Amygdala (tissue), 56 donors: ENCODE measurements at places on chromosomes 16 and 17.

- no peak for DNase-seq
Observed at GRCh38 chr17:40362696-40363110, 1.8 kb downstream of the GJD3 start.

DNA sequence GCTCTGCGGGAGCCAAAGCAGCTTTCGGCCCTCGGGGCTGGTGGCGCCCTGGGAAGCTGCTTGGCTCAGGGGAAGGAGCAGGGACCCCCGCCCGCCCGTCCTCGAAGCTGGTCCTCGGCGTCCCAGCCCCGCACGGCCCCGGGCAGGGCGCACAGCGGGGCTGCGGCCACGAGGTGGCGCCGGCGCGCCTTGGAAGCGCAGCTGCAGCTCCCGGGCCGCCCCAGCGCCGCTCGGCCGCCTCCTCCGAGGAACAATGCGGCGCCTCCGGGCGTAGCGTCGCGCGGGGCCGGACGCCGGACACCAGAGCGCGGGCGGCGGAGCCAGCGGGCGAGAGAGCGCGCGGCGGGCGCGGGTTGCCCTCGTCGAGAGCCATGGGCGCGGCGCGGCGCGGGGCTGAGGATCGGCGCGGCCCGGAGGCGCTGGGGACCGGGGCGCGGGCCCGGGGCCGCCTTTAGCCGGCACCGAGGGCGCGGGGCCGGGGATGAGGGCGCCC, at the start of gene MGAT5B:
TSS of gene MGAT5B (plus strand) at position 229 of the 493 bp plus-strand sequence. CDS start 626 bp downstream, outside the sequence.
- DNase-seq: no peak

GRCh38 chr16:81765111-81765919, 13.8 kb upstream of the PLCG2 start:
- DNase-seq: no peak

DNA sequence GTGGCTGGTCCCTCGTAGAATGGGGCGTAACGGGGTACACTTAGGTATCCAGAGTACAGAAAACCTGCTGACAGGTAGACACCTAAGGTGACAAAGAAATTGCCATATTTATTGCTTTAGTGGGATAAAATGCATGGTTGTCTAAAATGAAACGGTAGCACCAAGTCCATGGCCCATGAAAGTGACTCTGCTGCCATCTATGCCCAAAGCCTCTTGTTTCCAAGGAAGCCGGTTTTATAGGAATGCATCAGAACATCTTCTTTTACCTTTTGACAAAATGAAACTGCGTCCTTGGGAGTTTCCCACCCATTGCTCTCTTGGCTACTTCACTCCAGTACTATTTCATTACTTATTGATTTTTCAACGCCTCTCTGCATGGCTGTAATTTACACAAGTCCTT, 151.3 kb upstream of the ZFHX3 start:
- DNase-seq: no peak

GRCh38 chr17:40545660-40546059, 19.6 kb downstream of the CCR7 start:
- DNase-seq: no peak

DNA sequence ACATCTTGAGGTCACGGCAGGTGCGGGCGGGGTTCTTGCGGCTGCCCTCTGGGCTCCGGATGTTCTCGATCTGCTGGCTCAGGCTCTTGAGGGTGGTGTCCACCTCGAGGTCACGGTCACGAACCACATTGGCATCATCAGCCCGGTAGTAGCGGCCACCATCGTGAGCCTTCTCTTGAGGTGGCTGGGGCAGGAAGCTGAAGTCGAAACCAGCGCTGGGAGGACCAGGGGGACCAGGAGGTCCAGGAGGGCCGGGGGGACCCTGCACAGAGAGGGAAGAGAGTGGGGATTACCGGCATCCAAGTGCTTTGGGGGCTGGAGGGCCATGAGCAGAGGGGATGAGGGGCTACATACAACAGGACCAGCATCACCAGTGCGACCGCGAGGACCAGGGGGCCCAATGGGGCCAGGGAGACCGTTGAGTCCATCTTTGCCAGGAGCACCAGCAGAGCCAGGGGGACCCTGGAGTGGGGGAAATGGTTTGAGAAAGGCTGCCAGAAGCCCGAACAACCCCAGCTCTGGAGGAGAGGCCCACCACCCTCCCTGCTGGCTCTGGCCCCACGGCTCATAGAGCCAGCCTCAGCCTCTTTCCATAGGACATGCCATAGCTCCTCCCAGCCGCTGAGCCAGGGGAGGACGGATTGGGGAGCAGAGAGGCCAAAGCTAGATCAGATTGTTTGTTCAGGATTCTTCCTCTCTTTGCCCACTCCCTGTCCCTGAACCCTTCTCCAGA, 14.6 kb downstream of the COL1A1 start:
- DNase-seq: no peak

DNA sequence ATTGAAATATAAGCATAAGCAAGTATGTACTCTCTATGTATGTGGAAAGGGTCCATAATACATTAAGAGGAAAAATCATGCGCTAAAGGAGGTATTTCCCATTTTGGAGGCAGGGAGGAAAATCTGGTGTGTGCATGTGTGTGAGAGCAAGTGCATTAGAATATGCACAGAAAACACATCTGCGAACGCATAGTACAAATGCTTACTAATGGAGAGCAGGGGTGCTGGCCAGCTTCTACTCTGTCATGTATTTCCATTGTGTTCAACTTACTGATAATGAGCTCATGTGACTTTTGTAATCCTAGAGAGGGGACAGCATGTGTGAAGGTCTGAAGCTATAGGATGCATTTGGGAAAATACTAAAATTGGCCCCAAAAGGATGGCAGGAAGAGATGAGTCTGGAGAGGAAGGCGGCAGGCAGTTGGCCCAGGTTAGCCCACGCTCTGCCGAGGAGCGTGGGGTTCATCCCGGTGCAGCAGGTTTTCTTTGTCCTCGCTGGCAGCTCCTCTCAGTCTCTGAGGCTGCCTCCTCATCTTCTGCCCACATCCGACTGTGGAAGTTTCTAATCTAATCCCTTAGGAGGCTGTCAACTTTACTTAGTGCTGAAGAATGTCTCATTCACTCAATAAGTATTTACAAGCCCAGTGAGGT, 17.8 kb upstream of the KSR1 start:
- no peak for DNase-seq
